Upper lobe of left lung (tissue), 6 donors: ENCODE measurements at places on chromosomes 5 and 9. TPM values are rescaled to one million over a fixed set of nuclear protein-coding genes. Genes with fewer than 3 reads are reported as not detected.

- DNase-seq = no peak
Measured at GRCh38 chr9:16370647-16371046, 499.8 kb downstream of the BNC2 start.

DNA sequence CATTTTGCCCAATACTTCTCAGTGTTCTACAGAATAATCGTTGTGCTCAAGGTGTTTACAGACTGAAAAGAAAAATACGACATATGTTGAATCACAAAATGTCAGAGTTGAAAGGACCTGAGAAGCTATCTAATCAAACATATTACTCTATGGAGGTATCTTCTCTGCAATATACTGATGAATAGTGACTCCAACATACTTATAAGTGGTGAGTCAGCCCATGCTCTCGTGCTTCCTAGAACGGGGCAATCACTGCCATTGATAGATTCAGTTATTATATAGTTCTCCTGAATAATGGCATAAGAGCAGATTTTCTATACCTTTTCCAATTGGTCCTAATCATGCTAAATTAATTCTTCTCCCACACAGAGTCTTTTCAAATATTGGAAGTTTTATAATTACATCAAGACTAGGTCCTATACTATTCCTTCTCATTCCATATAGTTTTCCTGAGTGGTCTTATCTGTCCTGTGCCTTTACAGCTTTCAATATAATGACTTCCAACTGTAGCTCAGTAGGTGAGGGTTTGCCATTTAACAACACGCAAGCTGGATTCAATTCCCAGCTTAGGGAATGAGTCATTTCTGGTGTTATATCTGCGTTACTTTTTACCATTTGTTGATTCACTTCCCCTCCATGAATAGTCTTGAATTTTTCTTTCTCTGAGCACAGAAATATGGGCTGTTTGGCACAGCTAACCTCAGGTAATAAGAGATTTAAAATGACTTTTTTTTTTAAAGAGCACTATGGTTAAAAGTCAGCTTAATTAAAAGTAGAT is 81.1 kb downstream of the PLK2 start:
- no peak for DNase-seq

DNA sequence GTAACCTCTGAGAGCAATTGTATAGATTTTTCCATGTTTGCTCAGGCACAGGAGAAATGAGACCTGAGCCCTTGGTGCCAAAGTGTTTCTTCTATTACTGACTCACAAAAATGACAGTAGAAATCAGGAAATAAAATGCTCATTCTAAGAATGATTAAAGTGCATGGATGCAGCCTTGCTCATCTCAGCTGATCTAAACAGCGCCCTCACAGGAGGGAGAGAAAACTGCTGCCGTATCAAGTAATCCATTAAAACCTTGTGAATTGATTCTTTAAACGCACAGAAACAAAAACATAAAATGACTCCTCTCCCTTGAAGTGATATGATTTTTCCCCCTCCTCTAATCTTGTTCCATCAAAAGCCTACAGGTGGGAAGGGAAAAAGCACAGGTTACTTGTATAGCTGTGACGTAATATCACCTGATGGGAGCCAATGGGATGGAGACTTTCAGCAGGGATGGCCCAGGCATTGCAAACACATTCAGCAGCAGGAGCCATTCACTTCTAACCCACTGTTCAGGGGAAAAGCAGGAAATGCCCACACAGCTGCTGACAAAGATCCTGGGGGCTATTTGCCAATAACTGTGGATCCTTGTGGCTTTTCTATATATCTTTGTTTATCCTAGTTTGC is 76.7 kb downstream of the PLCXD3 start:
- no peak for DNase-seq

DNA sequence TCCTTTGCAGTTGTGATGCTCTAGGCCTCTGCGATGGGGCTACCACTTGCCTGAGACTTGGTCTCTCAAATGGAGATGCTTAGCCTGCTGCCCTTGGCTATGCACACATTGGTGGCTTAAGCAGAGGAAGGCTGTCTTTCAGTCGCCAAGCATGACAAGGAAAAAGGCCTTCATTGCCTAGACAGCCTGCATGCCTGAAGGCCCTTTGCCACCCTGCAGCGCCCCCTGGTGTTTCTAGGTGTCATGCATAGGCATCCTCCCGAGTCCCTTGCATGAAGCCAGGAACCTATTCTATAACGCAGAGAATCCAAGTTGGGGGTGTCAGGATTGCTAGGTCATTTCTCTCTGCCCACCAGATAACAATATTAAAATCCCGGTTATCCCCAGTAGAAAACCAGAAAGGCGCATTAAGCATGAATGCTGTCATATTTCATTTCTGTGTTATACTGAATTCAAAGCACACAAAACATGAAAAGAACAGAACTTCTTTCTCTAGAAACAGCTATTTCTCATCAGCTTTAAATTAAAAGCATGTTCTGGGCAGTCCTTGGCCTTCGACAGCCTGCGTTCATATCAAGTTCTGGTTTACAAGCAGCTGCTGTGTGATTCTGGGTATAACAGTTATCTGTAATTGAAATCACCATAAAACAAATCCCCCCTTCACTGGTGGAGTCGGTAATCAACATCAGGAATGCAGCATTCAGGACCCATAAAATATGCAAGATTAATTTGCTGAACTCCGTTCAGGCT is 59.7 kb upstream of the TRPC7 start:
- DNase-seq = no peak

GRCh38 chr9:127506117-127506813 is 55.0 kb downstream of the LRSAM1 start:
- no peak for DNase-seq

GRCh38 chr5:112492291-112492690 is 73.2 kb upstream of the EPB41L4A start:
- no peak for DNase-seq

DNA sequence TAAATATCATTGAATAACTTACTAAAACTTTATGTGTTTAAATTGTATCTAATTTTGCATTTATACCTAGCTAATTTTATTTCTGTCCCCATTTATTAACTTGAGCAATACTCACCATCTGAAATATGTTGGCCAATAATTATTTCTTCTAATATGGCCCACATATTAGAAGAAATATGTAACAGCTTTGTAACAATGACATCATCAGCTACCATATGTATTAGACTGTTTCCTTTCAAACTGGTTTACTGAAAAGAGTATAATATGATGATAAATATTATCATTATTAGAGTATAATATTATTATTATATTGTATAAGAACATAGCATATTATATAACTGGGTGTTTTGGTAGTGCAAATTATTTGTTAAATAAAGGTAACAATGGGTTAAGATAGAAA is 220.5 kb downstream of the FBXL7 start:
- no peak for DNase-seq

DNA sequence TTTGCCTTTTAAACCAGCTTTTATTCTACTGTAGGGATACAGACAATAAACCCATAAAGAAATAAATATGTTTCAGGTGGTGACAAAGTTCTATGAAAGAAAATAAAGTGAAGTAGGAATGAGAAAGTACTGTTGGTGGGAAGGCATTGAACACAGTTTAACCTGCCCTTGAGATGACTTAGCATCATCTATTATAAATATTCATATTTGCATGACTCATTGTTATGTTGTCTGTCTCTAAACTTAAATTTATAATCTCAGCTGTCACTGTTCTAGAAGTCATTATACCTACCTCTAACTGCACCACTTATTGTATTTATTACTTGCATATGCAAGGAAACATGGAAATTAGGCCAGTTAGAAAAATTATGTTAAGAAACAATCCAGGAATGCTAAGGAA is 202.2 kb downstream of the CHSY3 start:
- DNase-seq = no peak

DNA sequence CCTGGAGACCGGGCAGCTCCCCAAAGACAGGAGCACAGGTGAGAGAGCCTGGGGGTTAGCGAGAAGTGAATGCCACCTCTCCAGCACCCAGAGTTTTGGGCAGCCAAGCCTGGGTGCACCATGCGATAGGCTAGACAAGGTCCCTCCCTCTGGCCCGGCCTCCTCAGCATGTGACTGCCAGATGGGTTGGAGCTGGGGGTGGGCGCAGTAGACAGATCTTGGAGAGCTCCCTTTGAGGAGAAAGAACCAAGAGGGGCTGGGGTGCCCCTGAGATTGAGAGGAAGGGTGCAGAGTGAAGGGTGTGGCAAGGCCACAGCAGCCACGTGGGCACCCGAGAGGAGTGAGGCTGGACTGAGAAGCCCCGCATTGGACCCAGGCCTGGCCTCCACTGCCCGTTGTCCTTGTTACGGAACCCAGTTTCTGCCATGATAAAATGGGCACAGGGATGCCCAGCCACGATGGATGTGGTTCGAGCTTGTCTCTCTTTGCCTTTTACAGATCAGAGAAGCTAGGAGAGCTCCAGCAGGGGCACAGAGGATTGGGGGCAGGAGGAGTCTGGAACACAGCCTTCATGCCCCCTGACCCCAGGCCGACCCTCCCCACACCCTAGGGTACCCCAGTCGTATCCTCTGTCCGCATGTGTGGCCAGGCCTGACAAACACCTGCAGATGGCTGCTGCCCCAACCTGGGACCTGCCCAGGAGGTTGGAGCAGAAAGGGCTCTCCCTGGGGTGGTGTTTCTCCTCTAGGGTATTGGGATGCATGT is 1.4 kb downstream of the TMEM141 start:
- DNase-seq = peak; percentile 24

DNA sequence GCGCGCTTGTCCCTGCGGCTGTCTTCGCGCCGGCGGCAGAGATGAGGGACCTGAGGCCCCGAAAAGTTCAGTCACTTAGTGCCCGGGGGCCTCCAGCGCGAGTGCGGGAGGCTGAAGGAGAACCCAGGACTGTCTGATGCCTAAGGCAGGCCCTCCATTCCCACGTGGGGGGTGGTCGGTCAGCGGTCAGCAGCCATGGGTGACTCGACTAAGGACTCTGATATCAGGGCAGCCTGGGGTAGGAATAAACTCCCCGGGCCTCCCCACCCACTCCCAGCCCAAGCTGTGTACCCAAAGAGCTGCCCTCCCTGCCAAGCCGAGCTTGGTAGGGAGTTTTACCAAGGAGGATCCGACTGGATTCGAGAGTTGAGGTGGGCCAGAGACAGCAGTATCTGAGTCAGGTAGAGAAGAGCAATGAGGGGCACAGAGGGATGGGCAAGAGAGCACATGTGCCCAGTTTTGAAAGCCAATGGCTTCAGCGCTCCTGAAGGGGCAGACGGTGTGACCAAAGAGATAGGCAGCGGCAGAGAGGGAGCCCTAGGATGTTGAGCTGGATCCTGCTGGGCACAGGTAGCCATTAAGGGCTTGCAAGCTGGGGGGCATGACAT is 787 bp downstream of the FGFR4 start:
- DNase-seq = no peak

- no peak for DNase-seq
Measured at GRCh38 chr9:4828761-4829160, 36.0 kb downstream of the RCL1 start.

DNA sequence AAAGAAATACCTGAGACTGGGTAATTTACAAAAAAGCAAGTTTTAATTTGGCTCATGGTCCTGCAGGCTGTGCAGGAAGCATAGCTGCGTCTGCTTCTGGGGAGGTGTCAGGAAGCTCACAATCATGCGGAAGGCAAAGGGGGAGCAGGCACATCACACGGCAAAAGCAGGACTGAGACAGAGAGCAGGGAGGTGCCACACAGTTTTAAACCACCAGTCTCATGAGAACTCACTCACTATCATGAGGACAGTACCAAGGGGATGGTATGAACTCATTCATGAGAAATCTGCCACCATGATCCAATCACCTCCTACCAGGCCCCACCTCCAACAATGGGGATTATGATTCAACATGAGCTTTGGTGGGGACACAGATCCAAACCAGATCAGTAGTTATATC is 96.2 kb downstream of the OSTF1 start:
- DNase-seq = no peak

DNA sequence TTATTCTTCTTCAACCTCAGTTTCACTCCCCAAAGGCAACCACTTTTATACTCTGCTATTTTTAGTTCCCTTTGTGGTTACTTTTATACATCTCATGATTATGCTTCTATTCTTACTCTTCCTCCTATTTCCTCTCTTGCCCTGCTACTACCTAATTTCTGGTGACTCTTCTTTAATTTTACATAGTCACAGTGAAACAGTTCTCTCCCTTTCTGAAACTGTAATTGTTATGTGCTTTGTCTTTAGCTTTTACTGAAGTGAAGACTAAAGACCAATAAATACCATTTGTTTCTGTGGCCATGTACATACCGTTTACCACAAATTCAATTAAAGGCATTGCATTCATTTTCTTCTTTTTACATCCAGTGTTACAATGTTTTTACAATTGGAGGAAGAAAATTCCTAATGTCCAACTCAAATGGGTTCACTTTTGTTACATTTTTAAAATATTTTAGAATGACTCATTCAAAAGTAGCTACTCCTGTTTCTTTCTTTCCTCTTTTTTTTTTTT is 410.6 kb downstream of the PSAT1 start:
- DNase-seq = no peak

GRCh38 chr5:32443541-32444430 is 754 bp downstream of the ZFR start:
- peak; percentile 36 for DNase-seq

- DNase-seq = no peak
Measured at GRCh38 chr9:37540634-37541033, 35.5 kb downstream of the FBXO10 start.

GRCh38 chr9:2142212-2142611 is 127.1 kb downstream of the SMARCA2 start:
- DNase-seq = no peak

DNA sequence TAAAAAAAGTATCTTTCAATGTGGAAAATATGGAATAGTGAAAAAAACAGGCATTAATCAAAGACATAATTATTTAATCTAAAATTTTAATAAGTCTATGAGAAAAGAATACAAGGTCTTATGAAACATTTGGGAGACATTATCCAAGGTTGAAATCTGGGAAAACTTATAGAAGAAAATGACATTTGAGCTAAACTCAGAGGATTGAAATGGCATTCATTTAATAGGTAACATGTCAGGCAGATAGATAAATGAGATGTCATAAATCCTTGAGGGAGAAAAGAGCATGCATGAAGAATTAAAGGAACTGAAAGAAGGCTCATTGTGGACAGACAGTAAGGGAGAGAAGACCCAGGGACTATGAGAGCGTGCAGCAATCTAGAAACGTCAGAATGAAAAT is 284.4 kb downstream of the PRR16 start:
- DNase-seq = no peak

Gene FGD3
- 23.5 TPM for total RNA-seq

Gene ADAMTS2
- 23.9 TPM for total RNA-seq

Gene GDA
- total RNA-seq = not detected

Gene PKD2L2
- not detected for total RNA-seq

Gene GPR107
- 32.5 TPM for total RNA-seq

Gene FBXL7
- total RNA-seq = 7.6 TPM

Gene ACTBL2
- total RNA-seq = not detected

Gene GPR150
- total RNA-seq = not detected

Gene BAAT
- not detected for total RNA-seq

Gene SIMC1
- total RNA-seq = 14.7 TPM

Gene ANKRD20A1
- 0.89 TPM for total RNA-seq

Gene ZCCHC10
- 14.7 TPM for total RNA-seq

Gene TGFBI
- 189 TPM for total RNA-seq
